CD4-positive, alpha-beta T cell treated with Interleukin-1 beta for 1 hour (primary cell): ENCODE measurements at places on chromosomes 5 and 9.

DNA sequence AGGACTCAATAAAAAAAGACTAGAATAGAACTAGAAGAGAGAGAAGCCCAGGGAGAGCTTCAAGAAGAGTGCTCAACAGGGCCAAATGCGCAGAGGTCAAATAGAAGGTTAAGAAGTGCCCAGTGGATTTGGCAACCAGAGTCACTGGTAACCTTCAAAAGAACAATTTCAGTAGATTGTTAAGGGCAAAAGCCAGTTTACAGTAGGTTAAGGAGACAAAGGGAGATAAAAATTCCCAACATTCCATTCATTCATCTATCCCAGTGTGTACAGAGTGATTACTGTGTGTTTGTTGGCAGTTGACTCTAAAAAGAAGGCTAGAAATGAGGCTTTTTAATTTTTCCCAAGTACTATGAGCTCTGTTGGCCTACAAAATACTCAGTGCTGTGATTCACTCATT is 69.4 kb downstream of the RIGI start:
- no peak for DNase-seq

GRCh38 chr5:15525703-15526275 is 25.8 kb downstream of the FBXL7 start:
- DNase-seq: no peak

DNA sequence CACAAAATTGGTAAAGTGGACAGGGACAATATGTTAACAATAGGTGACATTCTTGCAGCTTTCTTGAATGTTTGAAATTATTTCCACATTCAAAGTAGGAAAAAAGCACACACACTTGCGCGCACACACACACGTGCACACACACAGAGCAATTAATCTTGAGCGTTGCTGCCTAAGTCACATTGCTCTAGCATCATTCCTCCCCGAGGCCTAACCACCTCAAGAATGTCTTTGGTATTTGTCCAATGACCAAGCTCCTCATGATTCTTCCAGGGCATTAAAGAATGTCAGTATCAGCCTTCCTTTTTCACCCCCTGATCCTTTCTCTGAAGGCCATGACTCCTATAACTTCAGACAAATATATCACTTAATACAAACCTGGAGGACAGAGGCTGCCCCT is 198.1 kb downstream of the NPR3 start:
- DNase-seq: no peak

- DNase-seq: no peak
Observed at GRCh38 chr9:114583371-114584155, 4.0 kb upstream of the ATP6V1G1 start.

DNA sequence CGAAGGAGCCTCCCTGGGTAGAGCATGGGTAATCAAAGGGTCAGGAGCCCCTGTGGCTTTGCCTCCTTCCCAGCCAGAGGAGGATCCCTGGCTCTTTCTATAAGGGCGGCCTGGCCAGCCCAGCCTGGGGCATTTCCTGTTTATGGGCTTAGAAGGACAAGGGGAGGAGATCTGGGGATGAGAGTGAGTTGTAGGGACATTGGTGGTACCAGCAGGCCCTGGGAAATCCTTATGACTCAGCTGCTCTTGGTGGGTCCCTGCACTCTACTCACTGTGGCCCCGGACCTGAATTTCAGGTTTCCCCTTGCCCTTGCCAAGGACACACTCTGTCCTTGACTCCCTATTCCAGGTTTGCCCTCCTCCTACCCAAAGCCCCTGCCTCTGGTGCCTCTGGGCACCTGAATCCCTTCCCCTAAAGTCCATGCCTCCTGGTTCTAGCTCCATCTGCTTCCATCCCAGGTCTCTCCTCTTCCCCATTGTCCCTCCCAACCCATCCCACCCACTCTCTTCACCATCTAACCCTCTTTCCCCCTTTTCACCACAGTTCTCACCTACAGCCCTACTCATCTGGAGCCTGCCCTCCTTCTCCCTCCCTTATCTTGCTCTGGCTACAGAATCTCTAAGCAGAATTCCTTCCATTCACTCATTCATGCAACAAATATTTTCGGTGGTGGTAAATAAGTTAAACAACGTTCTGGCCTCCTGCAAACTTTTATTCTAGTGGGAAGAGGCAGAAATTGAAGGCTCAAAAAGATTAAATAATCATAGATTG is 34.9 kb downstream of the PCDH1 start:
- DNase-seq: no peak

DNA sequence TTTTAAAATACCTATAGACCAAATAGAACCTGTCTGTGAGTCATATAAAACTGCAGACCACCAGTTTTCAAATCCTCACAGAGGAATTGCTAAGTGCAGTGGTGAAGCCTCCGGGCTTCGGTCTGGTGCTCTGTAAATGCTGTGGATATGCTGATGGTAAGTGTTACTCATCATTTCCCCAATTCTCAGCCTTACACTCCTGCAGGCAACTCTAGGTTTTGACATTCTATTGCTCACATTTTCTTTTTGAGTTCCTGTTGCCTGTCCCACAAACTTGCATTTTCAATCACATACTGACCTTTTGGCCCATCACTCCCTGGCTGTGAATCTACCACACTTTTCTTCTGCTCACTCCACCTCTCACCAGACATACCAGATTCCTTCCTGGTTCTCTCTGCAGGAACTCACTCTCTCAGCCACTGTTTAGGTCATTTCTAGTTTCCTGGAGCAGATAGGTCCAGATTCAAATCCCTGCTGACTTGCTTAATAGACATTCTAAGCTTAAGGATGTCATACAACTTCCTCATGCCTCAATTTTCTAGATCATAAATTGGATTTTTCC is 192.9 kb downstream of the RAB3C start:
- DNase-seq: no peak

DNA sequence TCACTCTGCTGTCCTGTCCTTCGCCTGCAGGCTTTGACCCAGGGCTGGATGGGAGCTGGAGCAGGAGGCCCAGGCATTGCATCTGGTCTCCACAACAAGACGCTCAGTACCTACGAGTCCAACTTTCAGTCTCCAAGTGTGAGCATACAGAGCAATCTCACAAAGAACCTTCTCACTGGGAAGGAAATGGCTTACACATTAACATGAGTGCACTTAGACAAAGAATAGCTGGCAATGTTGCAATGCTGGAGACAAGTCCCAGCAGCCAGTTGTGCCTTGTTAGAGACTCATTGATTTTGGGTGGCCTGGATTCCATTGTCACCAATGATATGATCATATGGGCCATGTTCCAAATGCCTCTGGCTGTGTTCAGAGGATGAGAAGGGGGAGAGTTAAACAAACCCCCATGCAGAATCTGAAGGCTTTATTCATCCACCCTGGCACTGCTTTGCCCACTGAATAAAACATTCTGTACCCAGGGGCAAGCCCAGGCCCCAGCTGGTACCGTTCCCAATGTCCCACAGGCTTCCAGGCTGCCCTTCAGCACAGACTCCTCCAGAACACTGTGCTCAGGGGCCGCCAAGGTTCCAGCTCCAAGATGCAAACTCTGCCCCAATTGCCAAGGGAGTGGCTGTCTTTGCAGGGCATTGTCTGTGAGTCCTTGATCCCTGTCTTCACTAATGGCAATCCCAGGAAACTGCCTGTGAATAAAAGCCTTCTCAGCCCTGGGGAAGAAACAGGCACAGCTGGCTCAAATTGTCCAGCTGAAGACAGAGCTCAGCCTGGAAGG is 185.5 kb downstream of the HSD17B3 start:
- no peak for DNase-seq

GRCh38 chr9:96192710-96193109 is 109.3 kb downstream of the HSD17B3 start:
- DNase-seq: no peak

- DNase-seq: no peak
Observed at GRCh38 chr5:13985731-13986418, 41.4 kb upstream of the DNAH5 start.

GRCh38 chr5:165031371-165031770 is 1526.0 kb downstream of the MAT2B start:
- DNase-seq: no peak

DNA sequence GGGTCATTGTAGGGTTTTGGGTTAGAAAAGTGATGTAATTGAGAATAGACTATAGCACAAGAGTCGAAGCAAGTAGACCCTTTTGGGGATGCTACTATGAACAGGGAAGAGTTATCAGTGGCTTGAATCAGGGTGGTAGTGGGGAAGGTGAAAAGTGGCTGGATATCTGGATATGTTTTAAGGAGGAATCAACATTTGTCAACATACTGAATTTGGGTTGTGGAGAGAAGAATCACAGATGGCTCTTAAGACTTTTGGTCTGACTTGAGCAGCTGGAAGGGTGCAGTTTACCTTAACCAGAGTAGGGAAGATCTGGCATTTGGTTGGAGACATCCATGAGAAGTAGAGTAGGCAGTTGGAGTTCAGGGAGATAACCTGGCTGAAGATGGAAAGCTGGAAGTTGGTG is 38.5 kb upstream of the FCHO2 start:
- DNase-seq: no peak

DNA sequence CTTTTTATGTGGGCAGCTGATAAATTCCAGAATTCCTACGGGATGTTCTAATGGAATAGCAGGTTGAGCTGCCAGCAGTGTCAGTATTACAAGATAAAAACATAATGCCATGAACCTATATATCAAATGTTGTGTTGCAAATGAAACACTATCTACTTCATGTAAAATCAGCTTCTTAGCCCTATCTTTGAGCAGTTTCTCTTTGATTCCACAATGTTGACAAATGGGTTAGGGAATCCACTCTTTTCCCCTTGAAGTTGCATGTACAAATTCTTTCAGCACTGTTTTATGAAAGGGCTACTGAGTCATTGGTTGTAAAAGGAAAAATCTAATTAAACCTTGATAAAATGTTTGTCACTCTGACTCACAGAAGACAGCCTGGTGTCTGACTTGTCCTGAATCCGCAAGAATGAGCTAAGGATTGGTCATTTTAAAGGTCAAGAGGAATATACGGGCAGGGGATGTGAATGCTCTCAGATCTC is 950.6 kb upstream of the NUDT12 start:
- DNase-seq: no peak

DNA sequence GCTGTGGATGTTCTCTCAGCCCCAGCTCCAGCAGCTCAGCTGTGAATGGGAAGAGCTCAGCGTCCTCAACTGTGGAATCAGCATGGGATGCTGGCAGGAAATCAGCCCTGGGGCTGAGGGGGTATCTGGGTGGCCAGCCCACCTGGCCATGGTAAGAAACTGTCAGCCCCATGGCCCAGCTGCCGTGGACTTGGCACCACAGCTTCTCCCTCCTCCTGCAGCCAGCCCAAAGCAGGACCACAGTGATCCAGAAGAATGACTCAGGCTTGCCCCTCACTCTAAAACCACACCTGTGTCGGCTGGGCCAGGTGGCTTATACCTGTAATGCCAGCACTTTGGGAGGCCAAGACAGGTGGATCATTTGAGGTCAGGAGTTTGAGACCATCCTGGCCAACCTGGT is 48.0 kb downstream of the SAR1B start:
- DNase-seq: no peak

GRCh38 chr5:66718374-66719002 is 122.3 kb downstream of the MAST4 start:
- DNase-seq: no peak
